H1 (cell line): ENCODE measurements at places on chromosomes 1 and 21.

GRCh38 chr21:46456750-46457149 lies 1.9 kb upstream of the DIP2A start:
- no peak for DNase-seq
- H3K27me3 ChIP-seq, result no peaks in the 10 kb centered on the region
- H3K4me1 ChIP-seq, result peaks cover 6% of the 10 kb centered on the region
- no peak overlapping the region for H3K27ac ChIP-seq

GRCh38 chr21:41876396-41876795 lies 2.7 kb downstream of the PRDM15 start:
- H3K4me1 ChIP-seq, result no peaks in the 10 kb centered on the region
- no peak for DNase-seq
- no peak overlapping the region for H3K4me3 ChIP-seq
- no peaks in the 10 kb centered on the region for H3K27me3 ChIP-seq
- H3K27ac ChIP-seq, result no peak overlapping the region

GRCh38 chr1:66434096-66434495 lies 99.9 kb upstream of the SGIP1 start:
- H3K27ac ChIP-seq, result no peak overlapping the region
- DNase-seq, result no peak
- H3K4me3 ChIP-seq, result no peak overlapping the region
- H3K4me1 ChIP-seq, result no peaks in the 10 kb centered on the region
- H3K36me3 ChIP-seq, result no peaks in the 10 kb centered on the region

- H3K36me3 ChIP-seq, result no peaks in the 10 kb centered on the region
- H3K4me1 ChIP-seq, result no peaks in the 10 kb centered on the region
- H3K4me3 ChIP-seq, result no peak overlapping the region
- DNase-seq, result no peak
Observed at GRCh38 chr1:78892260-78892840, 114.2 kb downstream of the ADGRL4 start.

DNA sequence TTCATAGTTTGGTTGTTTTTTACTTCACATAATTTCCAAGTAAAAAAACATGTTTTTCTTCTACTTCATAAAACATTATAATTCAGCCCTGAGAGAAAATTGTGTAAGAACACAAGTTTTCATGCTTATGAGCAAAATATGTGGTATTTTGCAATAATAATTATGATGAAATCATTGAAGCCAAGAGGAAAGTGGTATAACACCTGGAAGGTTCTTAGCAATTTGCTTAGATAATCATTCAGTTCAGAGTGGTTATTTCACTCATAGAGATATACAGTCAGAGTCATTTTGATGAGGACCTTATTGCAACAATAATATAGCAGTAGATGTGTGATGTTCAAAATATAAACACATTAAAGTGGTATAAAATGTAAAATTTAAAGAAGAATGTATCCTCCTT lies 94.5 kb downstream of the PLPPR4 start:
- H3K4me1 ChIP-seq, result no peaks in the 10 kb centered on the region
- no peak overlapping the region for H3K27ac ChIP-seq
- H3K27me3 ChIP-seq, result no peaks in the 10 kb centered on the region
- no peak overlapping the region for H3K4me3 ChIP-seq
- no peak for DNase-seq
